NCI-H1694 treated with DMSO at 0.1 percent for 48 hours (cell line): ENCODE measurements at places on chromosomes 5 and 9.

GRCh38 chr9:122846371-122846940 lies 18.1 kb upstream of the PDCL start:
- no peak for DNase-seq

- no peak for DNase-seq
These were observed 110.1 kb downstream of the MVB12B start for GRCh38 chr9:126436545-126437267.

GRCh38 chr5:19950897-19951296 lies 37.1 kb downstream of the CDH18 start:
- DNase-seq: no peak

DNA sequence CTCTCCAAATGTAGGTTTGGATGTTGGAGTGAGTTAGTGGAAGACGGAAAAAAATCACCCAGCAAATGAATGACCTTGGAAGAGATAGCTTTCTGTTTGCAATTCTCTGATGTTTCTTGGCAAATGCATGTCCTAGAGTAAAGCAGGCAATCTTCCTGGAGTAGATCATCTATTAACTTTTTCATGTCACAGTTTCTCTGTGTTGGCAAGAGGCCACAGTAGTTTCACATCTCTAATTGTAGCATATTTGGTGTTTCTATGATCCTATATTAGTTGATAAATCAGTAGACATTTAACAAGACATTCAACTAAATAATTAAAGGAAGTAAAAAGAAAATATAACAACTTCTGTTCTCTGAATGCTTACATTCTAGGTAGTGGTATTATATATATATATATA lies 138.2 kb upstream of the MINAR2 start:
- no peak for DNase-seq

GRCh38 chr5:96336351-96336985 lies 96.6 kb downstream of the PCSK1 start:
- peak; percentile 58 for DNase-seq

DNA sequence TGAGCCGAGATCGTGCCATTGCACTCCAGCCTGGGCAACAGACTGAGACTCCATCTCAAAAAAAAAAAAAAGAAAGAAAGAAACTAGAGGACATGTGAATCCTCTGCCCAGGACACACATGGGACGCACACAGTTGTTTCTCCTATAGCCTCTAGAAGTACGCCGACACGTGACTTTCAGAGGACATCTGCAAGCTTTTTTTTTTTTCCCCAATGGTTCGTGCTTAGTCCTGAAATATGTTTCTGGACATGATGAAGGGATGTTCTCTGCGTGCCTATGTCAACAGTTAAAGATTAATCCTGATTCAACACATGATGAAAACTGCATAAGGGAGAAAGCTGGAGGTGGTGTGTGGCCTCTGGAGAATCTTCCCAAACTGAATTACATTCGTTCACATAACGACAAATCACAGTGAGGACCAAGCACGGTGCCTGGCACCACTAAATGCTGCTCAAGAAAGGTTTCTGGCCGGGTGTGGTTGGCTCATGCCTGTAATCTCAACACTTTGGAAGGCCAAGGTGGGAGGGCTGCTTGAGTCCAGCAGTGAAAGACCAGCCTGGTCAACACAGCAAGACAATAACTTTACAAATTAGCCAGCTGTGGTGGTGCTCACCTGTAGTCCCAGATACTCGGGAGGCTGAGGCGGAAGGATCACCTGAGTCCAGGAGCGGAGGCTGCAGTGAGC lies 9.8 kb downstream of the COL23A1 start:
- no peak for DNase-seq

GRCh38 chr5:10675177-10675700 lies 85.8 kb downstream of the DAP start:
- no peak for DNase-seq

DNA sequence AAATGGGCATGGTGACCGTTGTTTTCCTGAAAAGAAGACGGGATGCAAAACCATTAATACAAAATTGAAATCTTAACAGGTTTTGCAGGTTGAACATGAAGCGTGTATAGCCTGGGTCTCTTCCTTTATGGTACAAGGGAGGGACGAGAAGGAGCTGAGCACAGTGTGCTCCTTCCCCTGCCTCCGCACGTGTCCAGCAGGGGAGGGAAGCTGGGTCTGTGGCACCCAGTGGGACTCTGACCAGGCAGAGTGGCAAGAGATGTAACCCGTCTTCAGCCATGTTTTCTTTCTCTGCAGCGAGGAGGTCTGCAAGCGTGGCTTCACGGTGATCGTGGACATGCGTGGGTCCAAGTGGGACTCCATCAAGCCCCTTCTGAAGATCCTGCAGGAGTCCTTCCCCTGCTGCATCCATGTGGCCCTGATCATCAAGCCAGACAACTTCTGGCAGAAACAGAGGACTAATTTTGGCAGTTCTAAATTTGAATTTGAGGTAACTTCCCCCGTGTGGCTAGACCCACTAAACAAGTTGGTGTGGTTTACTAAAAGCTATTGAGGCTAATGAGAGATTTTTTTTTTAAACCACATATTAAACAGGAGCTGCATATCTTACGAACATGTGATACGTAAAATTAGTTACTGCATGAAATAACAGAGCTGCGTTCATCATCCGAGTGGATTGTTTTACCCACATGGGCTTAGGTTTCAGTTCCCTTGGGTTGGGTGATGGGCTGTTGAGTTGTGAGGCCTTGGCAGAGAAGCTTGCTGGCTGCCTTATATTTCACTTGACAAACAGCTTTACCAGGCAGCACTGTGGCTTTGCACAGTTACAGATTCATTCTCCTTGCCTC lies 143.7 kb downstream of the TRIO start:
- DNase-seq: no peak

DNA sequence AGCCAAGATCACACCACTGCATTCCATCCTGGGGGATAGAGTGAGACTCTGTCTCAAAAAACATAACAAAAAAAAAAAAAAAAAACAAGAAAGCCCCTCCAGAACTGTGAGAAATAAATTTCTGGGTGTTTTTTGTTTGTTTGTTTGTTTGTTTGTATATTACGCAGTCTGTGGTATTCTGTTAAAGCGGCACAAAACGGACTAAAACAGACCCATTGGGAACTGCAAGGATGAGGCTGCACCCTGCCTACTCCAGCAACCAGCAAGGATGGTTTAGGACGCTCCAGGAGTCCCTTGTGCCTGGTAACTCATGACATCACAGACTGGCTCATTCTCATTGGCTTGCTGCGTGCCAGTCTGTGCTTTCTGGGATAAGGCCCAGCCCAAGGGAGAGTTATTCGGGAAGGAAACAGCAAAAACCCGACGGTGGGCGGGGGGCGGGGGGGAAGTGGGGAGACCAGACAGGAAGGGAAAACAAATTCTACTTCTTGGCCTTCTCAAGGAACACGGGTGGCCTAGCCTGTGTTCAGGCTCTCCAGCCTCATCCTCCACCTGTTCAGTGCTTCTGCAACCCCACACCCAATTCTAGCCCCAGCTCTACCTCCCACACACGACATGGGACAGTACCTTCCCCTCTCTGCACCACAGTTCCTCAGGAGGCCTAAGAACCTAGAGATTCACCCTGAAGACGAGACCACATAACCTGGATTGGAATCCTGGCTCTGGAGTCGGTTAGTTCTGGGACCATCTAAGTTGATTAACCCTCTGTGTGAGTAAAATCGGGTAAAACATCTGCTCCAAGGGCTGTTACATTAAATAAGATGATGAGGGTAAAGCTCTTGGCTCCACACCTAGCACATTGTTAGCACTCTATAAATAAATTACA lies 2.8 kb downstream of the CD74 start:
- DNase-seq: peak; percentile 87

- no peak for DNase-seq
These were observed 130.1 kb downstream of the GAPVD1 start for GRCh38 chr9:125391704-125392103.

DNA sequence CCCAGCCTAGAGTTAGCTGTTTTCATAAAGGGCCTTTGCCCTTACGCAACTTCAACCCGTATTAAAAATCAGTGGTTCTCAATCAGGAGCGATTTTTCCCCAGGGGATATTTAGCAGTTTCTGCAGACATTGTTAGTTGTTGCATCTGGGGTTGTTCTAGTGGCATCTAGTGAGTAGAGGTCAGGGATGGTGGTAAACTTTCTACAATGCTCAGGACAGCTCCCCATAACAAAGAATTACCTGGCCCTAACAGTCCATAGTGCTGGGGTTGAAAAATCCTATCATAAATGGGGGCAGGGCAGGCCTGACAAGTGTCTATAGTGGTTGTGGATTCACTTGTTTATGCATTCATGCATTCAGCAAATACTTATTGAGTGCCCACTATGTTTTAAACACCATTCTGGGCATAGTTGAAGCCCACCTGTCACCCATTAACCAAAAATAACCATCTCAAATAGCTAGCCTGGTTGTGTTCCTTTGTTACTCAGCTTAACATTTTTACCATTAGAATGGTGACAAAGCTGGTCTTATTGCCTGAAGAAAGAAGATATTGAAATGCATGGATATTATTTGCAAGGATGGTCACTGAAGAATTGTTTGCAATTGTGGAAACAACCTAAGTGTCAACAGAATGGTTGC lies 15.9 kb upstream of the FGF1 start:
- no peak for DNase-seq

DNA sequence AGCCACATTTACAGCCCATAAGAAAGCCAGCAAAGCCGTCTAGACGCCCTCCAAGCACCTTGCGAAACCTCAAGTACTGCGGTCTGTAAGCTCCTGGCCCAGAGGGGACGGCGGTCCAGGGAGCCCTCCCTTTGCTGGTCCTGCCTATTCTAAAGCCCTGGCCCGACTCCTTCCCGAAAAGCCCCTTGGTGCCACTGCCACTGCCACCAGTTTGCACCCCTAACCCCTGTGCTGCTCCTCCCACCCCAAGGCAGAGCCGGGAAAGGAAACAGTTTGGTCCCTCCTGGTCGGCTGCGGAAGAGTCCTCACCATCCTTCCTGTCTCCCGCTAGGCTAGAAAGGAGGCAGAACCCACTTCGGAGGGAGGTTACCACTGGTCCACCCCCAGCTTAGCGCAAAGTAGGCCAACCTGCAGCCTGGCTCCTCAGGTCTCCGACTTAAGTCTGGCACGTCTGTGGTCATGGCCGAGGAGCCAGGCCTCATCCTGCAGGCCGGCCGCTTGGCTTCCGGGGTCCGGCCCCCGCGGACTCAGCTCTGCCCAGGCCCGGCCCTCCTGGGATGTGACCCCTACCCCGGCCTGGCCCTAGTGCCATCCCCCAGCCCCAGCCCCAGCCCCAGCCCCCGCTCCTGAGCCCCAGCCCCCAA lies 916 bp downstream of the TOR1A start:
- DNase-seq: no peak

GRCh38 chr5:161007879-161008278 lies 155.9 kb upstream of the ATP10B start:
- no peak for DNase-seq

GRCh38 chr9:123861086-123861755 lies 68.7 kb downstream of the DENND1A start:
- DNase-seq: no peak

- DNase-seq: no peak
These were observed 16.1 kb downstream of the TXN start for GRCh38 chr9:110240198-110240597.

DNA sequence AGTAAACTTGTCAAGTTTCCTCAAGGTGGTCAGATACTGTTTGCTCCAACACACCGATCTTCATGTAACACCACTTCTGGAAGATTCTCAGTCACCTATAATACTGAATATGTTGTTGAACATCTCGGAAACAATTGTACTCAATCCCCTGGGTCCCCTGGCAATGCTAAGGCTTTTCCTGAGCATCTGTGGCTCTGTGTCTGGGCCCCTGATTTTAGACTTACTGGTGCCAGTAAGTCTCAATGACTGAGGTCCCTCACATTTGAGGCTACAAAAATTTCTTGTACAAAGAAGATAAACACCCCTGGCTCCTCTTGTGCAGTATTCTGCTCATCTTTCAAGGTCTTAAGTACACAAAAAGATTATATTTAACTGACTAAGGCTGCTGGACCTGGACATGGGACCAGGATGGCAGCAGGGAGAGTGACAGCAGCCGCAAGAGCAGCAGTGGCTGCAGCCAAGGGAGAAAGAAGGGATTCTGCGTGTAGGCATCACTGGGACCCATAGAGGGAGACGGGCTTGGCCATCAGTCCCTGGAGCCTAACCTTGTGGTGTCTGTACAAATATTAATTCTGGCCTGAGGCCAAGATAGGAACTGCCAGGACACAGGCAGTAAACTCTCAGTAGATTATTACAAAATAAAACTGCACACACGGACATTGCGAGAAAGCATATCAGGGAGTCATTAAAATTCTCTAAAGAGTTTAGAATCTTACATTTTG lies 49.0 kb upstream of the TNPO1 start:
- DNase-seq: no peak

DNA sequence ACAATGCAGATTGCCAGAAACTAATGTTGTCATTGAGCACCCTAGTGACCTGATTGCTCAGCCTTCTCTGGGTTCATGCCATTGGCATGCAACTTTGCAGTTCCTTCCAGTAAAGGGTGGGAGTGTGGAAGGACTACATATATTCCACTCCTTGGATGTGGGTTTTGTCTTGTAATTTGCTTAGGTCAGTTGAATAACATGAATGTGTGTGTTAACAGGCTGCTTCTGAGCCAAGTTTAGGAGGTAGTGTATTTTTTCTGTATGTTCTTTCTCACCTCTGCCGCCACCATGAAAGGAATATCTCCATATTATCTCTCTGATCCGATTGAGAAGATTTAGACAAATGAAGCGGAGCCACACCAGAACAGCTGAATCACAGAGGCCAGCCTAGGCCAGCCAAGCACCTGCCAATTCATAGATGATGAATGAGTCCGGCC lies 1929.6 kb upstream of the CDH6 start:
- DNase-seq: no peak

- no peak for DNase-seq
These were observed 22.8 kb downstream of the MRPL36 start for GRCh38 chr5:1776831-1777230.

DNA sequence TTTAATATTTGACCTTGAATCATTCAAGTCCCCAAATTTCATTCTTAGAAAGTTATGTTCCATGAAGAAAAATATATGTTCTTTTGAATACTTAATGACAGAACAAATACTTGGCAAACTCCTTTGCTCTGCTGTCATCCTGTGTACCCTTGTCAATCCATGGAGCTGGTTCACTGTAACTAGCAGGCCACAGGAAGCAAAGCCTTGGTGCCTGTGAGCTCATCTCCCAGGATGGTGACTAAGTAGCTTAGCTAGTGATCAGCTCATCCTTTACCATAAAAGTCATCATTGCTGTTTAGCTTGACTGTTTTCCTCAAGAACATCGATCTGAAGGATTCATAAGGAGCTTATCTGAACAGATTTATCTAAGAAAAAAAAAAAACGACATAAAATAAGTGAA lies 65.4 kb downstream of the WDR41 start:
- DNase-seq: no peak

GRCh38 chr5:53423724-53424123 lies 56.7 kb upstream of the FST start:
- DNase-seq: no peak

DNA sequence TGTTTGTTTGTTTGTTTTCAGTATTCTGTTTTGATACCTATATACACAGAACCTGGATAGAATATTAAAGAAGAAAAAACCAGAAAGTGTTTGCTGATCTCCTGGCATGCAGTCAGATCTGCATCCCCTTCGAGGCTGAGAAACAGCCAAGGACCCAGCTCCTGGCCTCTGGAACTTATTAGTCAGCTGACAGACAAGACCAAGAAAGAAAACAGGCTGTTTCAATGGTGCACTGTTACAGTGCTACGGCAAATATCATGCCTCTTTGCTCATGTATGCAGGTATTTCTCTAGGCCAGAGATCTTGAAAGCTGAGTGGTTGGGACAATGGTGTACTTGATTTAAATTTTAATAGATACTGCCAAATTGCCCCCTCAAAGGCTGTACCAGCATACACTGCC lies 95.0 kb downstream of the C5orf15 start:
- no peak for DNase-seq
